ENCODE measurements at places on chromosomes 5 and 9.

- no peak for DNase-seq
Measured at GRCh38 chr9:34171753-34172535, 6.9 kb upstream of the UBAP1 start.

- DNase-seq = no peak
Measured at GRCh38 chr5:68242743-68243142, 27.2 kb downstream of the PIK3R1 start.

- DNase-seq = no peak
Measured at GRCh38 chr5:89668821-89669220, 740.7 kb downstream of the CETN3 start.

DNA sequence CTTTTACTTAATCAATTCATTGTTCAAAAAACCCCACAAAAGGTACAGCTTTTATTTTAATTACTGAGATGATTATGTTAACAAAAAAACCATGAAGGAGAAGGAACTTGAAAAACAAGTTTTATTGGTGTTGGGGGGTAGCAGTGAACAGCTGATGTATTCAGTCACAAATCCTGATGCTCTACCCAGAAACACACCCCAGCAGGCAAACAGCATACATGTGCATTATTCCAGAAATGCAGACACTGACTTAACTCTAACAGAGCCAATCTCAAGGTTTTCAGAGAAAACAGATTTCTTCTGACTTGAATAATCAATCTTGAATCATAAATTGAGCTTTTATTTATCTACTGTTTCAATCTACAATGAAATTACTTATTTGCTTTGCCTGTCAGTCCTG is 175.2 kb downstream of the ZSWIM6 start:
- no peak for DNase-seq

DNA sequence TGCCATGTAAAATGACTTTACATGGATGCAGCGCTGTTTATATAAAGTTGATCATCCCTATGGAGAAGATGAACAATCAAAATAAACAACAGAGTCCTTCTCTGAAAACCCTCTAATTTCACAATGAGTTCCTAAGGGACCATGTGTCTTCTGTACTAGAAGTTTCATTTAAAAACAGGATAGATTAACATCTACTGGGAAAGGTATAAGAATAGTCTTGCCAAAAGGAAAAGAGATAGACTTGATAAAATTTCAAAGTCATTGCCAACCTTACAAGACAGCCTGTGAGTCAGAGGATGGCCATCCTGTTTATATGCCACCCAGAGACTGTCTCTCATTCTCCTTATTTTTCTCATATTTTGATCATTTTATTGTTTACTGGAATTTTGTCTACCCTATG is 367.1 kb upstream of the PDE4D start:
- DNase-seq = no peak

DNA sequence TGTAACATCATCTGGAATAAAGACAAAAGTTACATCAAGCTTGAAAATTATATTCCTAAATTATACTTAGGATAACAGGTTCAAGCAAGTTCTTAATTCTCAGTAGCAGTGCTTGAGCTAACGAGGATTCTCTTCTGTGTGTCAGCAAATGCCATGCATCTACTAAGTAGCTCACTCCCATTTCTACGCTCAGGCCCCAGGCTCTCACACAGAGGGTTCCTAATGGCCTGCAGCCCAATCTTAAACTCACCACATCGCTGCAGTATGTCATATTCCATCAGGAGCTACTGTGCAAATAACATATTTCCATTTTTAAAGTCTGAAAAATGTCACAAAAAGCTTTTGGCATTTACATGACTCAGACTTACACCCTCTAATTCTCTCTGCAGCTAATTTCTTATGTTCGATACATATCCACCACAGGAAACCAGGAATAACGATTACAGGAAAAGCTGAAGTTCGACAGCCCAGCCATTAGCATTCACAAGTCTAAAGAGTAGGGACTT is 474.8 kb downstream of the EFNA5 start:
- DNase-seq = no peak

DNA sequence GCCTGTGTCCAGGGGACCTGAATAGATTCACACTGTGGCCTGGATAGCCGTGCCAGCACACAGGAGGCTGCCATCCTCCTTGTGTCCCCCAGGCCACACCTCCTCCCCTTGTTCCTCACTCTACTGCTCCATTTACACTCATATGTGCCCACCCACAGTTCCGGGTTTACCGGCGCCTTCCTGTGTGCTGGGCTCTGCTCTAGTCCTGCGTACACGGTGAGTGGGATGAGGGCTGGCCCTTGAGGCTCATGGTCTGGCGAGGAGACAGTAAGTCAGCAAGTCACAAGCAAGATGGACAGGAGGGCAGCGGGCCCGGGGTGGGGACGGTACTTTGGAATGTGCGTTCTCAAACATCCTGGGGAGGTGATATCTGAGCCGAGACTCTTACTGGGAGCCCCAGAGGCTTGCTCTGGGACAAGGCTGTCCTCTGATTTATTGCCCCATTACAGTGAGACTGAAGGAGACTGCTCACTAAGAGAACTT is 32.4 kb upstream of the NXNL2 start:
- DNase-seq = no peak

- DNase-seq = no peak
Measured at GRCh38 chr9:106954558-106954957, 91.6 kb downstream of the ZNF462 start.

DNA sequence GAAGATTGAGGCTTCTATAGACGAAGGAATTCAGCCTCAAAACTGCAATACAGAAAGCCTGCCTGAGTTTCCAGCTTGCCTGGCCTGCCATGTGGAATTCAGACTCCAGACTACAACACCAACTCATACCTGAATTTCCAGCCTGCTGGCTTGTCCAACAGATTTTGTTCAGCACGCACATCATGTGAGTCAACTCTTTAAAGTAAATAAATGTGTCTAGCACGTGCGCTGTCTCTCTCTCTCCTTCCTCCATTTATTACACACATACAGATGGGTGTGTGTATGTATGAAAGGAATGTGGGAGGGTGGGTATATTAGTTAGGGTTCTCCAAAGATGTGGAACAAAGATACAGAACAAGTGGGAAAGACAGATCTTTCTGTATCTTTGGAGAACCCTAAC is 82.4 kb upstream of the TAS2R1 start:
- DNase-seq = no peak

- DNase-seq = no peak
Measured at GRCh38 chr5:172683264-172683644, 42.2 kb downstream of the NEURL1B start.

- no peak for DNase-seq
Measured at GRCh38 chr5:119327018-119327417, 28.8 kb upstream of the TNFAIP8 start.

- DNase-seq = no peak
Measured at GRCh38 chr5:1130218-1130946, 18.5 kb upstream of the SLC12A7 start.

DNA sequence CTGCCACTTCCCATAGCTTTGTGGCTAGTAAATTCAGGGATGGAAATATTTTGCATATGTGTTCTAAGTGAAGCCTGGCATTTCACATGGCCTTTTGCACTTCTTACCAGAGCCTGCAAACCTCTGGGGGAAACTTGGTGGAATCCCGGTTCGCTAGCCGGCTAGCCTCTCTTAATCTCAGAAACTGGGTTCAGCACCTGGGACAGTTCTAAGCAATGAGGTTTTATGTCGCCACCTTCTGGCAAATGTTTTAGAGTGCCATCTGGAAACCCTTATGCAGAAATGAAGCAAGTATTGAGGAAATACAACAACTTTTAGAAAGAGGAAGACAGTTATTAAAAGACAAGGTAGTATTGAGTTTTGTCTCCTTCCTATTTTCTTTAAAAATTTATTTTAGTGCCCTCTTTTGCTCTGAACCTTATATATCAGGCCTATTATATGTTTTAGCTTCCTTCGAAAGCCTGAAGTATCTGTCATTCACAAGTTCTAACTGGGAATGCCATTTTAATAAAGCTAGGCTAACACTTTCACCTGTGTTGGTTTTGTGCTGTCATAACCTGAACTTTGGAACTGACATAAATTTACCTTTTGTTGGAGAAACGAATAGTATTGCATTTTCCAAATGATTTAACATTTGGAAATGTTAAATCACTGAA is 963 bp upstream of the HTR1A start:
- no peak for DNase-seq

DNA sequence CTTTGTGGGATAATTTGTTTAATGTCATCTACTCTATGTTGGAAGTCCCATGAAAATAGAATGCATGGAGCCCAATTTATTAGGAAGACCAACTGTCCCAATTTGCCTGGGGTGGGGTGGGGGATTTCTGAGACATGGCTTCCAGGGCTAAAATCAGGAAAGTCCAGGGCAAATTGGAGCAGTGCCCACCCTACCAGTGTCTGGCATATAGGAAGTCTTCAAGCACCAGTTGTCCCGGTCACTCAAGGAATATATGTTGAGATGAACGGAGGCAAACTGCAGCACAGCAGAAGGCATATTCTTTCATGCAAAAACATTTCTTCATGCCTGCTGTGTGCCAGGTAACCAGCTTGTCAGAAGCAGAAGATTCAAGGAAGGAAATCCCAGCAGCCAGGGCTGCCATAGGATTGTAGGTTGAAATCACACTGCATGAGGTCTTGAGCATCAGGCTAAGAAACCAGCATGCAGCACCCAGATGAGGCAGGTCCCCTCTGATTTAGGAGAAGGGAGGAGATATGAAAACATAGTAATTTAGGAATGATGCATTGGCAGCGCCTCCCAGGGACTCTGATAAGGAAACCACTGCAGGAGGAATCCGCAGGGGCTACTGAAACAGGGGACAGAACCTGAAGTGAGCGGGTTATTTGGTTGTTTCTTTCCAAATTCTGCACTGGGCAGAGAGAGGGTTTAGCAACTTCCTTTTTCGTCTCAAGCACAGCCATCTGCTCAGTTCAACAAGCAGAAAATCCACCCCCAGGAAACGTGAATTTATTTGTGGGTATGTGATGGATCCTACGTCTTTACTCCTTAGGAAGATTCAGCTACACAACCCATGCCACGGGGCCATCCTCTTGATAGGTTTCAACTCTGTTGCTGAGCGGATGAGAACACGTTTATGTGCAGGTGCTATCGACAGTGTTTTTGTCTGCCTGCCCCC is 112.6 kb upstream of the CPEB4 start:
- no peak for DNase-seq

DNA sequence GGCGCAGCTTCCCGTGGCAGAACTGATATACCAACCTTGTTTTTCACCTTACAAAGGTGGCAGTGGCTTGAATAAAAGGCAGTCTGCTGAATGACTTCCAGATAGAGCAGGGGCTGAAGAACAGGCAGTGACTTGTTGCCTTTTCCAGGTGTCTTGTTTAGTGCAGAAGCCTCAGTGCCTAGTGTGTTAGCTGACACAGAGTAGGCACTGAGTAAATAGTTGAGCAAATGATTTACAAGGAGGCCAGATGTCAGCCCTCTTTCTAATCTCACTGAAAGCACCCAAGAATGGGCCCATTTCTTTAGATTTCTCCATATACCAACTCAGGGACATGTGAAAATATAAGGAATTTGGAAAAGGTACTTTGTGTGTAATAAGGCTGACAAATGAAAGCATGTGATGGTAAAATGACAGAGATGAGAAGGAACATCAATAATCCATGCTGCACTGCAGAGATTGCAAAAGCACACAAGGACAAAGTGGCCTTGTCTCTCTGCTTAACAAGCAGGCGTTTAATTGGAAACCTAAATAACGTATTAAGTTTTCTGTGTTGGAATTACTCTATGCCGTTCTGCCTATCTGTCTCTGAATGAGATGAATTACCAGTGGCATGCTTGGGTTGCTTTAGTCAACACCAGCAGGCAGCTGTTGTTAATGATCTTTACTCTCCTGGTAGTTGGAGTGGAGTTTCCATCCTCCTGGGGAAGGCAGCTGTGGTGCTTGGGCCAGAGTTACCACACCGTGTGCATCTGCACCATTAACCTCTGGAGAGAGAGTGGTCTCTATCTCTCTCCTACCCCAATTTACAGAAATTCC is 360.1 kb upstream of the C9orf72 start:
- DNase-seq = no peak
